Stimulated activated naive B cell treated with anti-CD40 and anti-IgM and Interleukin-4, amounts not matched to agents 10 μg/mL and 1 μg/mL and 100 μg/mL, for 72 hours (primary cell): ENCODE measurements at places on chromosomes 11 and 22.

DNA sequence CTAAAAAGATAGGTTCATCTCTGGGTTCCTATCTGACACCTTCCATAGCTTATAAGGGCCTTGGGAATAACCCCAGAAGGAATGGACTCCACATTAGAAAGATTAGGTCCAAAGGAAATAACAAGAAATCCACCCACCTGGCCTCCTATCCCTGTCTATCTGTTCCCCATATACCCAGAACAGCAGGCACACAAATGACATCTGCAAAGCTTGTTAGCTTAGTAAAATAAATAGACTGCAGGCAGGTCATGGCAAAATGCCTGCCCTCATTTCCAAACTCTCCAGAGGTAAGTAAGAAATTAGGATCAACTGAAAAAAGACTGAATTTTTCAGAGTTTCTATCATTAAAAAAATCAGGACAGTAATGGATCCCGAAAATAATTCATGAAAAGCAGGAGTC is 489.5 kb downstream of the DLG2 start:
- no peak for DNase-seq

- no peak for DNase-seq
Measured at GRCh38 chr22:47031628-47031915, 269.1 kb downstream of the TBC1D22A start.

GRCh38 chr22:25402501-25403283 is 161.8 kb upstream of the GRK3 start:
- no peak for DNase-seq

- no peak for DNase-seq
Measured at GRCh38 chr11:117005758-117006157, 92.5 kb downstream of the SIK3 start.

DNA sequence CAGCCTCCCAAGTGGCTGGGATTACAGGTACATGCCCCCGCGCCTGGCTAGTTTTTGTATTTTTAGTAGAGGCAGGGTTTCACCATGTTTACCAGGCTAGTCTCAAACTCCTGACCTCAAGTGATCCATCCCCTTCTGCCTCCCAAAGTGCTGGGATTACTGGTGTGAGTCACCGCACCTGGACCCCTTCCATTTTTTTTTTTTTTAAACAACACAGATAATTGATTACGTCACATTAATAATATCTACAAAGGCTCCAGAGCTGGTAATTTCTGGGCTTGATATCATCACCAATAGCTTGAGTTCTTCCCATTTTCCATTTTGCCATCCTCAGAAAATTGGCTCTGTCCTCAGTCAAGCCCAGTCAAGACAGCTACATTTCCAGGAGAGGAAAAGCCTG is 7.2 kb downstream of the TTLL1 start:
- no peak for DNase-seq

- DNase-seq = peak; percentile 32
Measured at GRCh38 chr11:43579171-43579918, 101.2 kb upstream of the HSD17B12 start.

DNA sequence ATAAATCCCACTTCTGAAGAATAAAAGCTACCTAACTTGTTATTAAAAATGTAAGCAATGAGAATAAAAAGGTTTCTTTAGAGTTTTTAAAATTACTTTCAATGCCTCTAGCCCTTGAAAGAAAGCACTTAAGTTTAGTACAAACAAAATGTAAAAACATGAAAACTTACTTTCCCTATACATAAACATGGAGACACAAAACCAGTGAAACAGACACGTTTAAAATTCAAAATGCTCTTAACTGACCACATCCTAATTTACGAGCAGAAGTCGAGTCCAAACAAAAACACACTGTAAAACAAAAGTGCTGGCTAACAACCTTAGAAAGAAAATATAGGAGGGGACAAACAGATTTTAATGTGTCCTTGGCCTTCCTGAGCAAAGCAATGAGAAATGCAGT is 36.6 kb downstream of the TCF20 start:
- DNase-seq = no peak

DNA sequence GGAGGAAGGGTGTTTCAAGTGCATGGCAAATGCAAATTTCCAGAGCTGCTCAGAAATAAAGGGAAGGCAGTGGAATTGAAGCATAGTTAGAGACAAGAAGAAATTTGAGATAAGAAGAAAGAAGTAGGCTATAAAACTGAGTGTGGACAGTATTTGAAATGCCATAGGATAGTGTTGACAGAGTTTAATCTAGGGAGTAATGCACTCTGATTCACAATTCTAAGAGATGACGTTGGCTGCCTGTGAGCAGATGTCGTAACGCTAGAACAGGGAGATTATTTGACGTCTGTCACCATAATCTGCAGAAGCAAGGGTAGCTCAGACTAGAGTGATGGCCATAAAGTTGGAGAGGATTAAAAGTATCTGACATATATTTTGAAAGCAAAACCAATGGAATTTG is 389.9 kb upstream of the KIRREL3 start:
- DNase-seq = no peak

- no peak for DNase-seq
Measured at GRCh38 chr11:70064008-70064725, 13.9 kb upstream of the ANO1 start.

GRCh38 chr11:72451831-72452376 is 17.6 kb upstream of the CLPB start:
- no peak for DNase-seq

DNA sequence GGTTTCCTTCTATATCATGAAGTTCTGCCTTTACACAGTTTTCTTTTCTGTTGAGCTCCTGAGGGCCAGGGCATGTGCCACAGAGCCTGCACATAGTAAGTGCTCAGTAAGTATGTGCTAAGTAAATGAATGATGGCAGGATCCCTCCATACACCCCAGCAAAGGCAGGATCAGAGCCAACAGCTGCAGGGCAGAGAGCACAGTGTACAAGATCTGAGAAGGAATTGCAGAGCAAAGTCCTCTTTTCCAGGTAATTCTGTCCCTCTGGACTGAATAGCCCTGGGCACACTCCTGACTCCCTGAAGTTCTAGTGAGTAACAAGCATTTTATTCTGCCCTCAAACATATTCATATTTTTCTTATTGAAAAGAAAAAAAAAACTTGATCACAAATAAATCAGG is 117.7 kb downstream of the GALNT18 start:
- DNase-seq = no peak

DNA sequence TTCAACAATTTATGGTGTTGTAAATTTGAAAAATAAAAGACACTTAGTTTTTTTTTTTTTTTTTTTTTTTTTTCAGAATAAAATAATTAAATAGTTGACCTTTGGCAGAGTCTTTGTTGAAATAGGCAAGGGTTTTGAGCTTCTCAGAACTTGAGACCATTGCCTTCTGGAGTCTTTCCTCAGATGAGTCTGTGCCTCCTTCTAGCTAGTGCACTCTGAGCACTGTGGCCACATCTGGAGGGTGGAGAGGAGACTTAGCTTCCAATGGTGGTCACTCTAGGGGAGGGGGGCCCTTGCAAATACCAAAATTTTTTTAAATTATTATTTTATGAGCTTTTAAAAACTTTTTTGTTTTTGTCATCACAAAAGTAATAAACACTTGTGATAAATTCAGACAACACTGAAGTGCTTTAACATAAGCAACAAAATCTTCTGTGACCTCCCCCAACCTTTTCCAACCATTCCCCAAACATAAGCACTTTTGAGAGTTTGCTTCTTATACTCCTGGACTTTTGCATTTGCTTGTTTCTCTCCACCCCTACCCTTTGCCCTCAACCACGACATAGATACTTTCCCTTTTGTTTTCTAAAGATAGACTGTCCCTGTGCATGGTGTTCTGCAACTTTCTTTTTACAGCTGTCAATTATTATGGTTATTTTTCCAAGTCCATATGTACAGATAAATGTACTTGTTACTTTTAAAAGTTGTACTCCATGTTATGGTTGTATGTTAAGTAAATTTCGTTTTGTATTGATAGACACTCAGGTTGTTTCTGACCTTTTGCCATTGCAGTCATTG is 41.1 kb downstream of the BMAL1 start:
- no peak for DNase-seq

GRCh38 chr11:26703411-26704191 is 18.3 kb downstream of the SLC5A12 start:
- no peak for DNase-seq

DNA sequence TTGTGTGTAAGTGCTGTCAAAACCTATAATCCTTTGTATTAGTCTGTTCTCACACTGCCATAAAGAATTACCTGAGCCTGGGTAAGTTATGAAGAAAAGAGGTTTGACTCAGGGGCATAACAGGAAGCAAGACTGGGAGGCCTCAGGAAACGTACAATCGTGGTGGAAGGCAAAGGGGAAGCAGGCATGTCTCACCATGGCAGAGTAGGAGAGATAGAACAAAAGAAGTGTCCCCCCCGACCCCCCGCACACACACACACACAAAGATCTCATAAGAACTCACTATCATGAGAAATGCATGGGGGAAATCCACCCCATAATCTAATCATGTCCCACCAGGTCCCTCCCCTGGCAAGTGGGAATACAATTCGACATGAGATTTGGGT is 2.3 kb upstream of the USP28 start:
- no peak for DNase-seq

DNA sequence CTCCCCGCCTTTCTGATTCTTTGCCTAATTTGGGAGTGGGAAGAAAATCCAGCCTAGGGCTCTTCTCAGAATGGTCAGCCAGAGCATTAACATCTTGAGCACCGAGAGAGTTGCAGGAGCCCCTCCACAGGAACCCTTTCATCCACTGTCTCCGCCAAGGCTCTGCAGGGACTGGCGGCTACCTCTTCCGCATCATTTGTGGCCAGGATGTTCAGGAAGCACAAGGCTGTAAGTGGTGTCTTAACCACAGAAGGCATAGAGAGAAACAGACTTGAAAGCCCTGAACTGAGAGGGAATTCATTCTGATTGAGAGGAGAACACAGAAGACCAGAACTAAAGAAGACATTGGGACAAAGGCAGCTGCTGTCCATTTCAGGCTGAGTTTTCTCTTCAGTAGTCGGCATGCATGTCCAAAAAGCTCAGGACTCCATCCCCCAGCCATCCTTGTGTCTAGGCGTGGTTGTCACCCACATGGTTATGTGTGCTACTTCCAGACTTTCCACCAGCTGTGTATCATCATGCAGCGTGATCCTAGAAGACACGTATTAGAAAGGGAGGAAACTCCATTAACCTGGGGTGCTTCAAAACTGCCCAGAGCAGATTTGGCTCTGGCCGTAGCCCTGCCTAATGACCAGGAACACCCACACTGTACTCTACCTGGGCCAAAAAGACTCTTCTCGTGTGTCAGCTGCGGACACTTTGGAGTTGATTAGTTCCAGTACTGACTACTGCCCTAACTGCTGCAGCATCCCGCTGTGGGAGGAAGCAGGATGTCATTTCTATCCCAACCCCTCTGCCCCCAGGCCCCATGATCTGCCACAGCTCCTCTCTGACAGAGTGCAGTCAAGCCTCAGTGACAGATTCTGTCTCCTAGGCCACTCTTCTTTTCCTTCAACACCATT is 725.1 kb downstream of the NTM start:
- no peak for DNase-seq

DNA sequence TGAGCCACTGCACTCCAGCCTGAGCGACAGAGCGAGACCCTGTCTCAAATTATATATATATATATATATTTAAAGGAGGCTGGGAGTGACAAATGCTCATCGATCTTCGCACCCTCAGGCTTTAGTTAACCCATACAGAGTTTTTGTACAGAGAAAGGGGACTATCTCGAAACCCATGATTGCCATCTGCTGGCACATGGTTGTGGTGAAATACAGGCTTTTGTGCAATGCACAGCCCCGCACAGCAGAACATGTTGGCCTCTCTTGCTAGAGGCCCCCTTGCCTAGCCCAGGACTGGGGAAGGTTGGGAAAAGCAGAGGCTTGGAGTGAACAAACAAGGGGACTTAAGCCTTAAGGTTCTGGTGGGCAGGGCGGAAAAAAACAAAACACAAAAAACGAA is 3.6 kb downstream of the MYBPC3 start:
- DNase-seq = no peak

- no peak for DNase-seq
Measured at GRCh38 chr11:128908391-128909246, 17.5 kb downstream of the KCNJ5 start.

DNA sequence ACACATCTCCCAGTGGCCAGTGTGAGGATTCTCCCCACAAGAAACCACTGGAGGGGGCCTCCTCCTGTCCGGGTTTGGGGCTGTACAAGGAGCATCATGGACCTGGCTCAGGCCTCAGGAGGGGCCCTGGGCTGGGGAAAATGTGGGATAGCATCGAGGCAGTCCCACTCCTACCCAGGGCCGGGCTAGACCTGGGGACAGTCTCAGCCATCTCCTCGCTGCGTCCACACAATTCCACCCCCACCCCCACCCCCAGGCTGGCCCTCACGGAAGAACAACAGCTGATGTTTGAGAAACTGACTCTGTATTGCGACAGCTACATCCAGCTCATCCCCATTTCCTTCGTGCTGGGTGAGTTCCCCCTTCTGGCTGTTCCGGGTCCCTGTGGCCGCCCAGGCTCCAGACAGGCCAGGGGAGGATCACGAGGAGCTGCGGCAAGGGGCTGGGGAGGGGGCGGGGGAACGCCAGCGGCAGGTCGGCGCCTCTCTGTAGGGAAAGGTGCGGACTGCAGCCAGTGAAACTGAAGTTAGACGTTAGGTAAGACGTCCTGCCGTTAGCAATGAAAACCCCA is 4.8 kb downstream of the BEST1 start:
- no peak for DNase-seq

DNA sequence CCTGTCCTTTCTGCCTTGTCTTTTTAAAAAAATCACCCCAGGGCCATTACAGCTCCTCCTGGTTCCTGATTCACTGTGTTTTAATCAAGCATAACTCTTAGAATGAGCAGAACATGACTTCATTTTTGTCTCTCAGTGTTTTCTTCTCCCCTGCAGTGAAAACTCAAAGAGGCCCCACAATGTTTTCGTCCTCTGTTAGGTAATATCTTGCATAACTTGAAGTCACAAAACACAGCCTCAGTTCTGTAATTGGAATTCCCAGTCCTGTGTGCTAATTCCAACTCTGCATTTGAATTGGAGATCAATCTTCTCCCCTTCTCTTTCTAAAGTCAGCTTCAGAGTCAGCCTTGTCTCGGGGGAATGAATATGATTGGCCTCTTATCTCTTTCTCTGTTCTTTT is 186.5 kb upstream of the NAV2 start:
- DNase-seq = no peak

- DNase-seq = no peak
Measured at GRCh38 chr11:10414181-10414580, 40.9 kb upstream of the AMPD3 start.

- DNase-seq = peak; percentile 11
Measured at GRCh38 chr22:24106385-24107381, 74.6 kb upstream of the SUSD2 start.

GRCh38 chr11:17277024-17277584 is 565 bp downstream of the NUCB2 start:
- DNase-seq = no peak

DNA sequence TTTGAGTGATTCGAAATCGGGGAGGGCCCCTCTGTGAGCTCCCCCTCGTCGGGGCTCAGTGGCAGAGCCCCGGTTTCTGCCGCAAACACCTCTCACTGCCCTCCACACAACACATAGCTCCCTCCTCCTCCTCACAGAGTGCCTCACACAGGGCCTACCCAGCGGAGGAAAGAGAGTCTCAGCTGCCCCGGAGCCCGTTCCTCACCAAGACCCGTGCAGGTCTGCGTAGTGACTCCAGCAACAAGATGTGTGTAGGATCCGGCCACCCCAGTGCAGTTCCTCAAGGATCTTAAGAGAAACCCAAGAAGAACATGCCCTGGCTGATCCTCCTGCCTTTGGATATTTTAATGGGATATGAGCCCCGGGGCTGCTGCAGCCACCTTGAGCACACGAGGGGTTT is 238.4 kb downstream of the BRD1 start:
- DNase-seq = no peak
